T-helper 2 cell (primary cell): ENCODE measurements at places on chromosomes 12 and 14.

DNA sequence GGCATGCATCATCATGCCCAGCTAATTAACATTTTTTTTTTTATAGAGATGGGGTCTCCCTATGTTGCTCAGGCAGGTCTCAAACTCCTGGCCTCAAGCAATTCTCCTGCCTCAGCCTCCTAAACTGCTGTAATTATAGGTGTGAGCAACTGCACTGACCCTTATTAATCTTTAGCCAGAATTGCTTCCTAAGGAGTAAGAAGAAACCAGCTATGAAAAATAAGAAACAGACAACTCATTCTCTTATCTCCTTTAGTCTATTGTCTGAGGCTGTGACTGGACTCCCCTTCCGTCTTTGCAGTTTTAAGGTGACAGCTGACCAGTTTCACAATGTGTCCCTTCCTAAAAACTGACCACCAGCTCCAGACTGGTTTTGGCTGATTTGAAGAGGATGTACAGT, 52.4 kb downstream of the EMP1 start:
- DNase-seq, result no peak

DNA sequence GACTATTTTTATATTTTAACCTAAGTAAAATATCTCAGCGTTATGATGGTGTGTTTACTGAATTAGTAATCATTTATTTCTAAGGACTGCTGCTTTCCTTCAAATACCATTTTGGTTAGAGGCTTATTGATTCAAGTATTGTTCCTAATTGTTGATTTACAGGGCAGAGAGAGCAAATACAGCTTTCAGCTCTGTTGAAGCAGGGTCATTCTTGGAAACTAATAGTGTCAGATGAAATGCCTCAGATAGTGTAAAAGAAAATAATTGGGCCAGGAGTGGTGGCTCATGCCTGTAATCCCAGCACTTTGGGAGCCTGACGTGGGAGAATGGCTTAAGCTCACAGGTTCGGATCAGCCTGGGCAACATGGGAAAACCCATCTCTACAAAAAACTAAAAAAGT, 249.3 kb downstream of the FUT8 start:
- DNase-seq, result no peak

DNA sequence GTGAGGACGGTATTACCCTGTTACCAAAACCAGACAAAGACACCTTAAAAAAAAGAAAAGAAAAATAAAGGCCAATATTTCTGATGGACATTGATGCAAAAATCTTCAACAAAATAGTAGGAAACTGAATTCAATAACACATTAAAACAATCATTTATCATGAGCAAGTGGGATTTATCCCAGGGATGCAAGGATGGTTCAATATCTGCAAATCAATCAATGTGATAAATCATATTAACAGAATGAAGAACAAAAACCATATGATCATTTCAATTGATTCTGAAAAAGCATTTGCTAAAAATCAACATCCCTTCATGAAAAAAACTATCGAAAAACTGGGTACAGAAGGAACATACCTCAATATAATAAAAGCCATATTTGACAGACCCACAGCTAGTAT, 32.3 kb upstream of the ATP2B1 start:
- DNase-seq, result no peak

DNA sequence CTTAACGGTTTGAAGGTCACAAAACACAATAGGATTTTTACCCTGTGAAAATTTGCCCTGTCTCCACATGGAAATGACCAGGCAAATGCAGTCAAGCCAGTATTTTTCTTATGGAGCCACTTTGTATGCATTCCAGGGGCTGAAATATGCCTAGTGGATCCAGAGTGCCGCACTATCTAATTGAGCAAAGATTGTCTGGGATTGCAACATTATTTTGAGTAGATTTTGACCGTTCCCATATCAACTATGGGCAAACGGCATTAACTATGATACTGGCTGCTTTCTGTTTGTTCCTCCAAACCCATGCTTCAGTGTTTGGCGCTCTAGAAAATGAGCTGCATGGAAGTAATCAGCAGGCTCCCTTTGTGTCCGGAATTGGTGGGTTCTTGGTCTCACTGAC, 223.0 kb downstream of the BTG1 start:
- no peak for DNase-seq

- no peak for DNase-seq
These were observed 221.2 kb downstream of the RBM19 start for GRCh38 chr12:113744802-113745395.

DNA sequence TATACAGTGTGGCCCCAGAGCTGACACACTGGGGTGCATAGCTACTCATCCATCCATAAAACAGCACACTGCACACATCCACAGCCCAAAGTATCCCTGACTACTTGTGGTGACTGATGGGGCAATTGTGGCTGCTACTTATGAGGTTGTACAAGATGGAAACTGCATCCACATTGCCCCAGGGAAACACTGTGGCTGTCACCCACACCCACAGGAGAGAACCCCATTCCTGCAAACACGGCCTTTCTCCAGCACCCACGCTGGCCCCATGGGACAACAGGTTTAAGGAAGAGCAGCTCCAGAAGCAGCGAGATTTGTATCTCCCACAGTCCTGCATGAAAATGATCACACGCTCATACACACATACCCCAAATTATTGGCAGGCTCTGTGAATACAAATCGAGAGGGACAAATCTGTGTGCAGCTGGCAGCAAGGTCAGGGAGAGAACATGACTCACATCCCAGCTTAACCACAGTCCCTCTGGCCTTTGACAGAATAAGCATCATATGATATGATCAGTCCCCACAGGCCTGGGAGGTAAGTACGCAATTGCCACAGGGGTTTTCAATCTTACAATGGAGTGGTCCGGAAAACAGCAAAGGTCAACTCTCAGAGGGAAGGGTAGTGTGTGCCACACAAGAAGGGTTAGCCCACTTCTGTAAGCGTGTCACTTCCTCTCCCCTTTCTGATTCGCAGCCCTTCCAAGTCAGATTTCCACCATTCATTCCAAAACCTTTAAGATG, 61.9 kb downstream of the ESR2 start:
- DNase-seq, result no peak

DNA sequence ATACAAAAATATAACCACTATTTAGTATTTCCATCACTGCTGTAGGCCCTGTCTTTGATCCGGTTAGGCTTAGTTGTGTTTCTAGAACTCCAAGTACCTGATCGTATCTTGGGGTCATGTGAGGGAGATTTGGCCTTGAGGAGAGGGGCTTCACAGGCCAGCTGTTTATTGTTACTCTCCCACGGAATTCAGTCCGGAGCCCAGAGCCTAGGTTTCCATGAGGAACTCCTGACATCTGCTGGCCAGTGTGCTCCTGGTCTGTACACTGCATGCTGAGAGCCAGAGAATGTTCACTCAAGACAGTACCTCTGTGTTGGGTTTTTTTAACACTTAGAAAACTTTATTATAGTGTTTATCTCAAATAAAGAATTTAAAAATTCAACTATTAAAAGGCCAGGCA, 341.0 kb upstream of the TMEM132C start:
- no peak for DNase-seq

DNA sequence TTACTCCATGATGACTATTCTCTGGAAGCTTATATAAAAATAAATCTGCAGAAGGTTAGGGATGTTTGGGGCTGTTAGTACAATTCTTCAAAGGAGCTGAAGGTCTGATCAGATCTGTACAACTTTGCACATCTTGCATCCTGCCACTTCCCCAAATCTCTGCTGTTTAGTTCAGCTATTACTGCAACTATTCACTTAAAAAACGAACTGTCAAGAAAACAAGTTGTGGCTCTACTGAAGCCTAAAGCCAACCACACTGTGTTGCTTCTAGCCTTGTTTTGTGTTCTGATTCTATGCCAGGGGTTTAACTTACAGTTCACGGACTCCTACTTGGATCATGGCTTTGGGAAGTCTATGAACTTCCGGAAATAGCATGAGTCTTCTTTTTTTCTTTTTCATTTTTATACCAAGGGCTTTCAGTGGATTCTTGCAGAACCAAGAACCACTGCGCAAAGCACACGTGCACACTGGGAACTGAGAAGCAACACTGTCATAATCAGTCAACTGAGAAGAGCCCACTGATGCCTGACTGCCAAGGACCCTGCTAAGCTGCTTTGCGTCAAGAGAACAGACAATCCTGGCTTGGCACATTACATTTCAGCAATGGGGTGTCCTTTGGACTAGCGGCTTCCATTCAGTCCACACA, 66.3 kb upstream of the EEA1 start:
- no peak for DNase-seq

DNA sequence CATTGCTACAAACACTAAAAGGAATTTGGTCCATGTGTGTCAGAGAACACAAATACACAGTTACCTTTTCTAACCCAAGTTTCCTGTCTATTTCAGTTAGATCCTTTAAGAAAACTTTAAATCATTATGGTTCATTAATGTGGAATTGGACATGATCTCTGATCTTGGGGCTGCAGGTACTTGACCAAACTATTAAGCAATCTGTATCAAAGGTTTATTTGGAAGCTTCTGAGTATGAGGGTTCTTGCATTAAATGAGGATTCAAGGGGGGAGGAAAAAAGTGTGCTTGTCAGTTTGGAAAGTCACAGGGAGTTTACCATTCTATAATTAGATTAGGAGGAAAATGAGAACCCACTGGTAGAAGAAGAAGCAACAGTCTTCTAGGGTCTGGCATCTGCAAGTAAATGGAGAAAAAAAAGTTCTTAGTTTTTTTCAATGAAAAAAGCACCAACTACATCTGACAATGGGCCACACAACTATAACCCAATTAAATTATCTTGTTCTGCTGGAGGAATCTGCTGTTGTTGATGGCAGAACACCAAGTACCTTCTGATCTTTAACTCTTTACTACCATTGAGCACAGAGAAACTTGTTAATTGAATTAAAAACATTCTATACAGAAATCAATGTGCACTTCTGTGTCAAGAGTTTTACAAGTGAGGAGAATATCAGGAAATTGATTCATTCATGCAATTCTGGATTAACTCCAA, 17.5 kb downstream of the GTSF1 start:
- no peak for DNase-seq

GRCh38 chr14:23057757-23058653, 685 bp upstream of the CDH24 start:
- DNase-seq, result peak; percentile 79

GRCh38 chr12:79737875-79738718, 47.3 kb upstream of the PAWR start:
- DNase-seq, result no peak

GRCh38 chr12:12502815-12503151, 59.9 kb downstream of the DUSP16 start:
- DNase-seq, result no peak

DNA sequence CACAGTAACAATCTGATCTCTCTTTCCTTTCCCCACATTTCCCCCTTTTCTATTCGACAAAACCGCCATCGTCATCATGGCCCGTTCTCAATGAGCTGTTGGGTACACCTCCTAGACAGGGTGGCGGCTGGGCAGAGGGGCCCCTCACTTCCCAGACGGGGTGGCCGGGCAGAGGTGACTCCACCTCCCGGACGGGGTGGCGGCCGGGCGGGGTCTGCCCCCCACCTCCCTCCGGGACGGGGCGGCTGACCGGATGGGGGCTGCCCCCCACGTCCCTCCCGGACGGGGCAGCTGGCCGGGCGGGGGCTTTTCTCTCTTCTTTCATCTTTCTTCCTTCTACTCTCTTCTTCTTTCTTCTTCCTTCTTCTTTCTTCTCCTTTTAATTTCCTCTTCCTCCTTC, 1.3 kb upstream of the NUBPL start:
- no peak for DNase-seq

DNA sequence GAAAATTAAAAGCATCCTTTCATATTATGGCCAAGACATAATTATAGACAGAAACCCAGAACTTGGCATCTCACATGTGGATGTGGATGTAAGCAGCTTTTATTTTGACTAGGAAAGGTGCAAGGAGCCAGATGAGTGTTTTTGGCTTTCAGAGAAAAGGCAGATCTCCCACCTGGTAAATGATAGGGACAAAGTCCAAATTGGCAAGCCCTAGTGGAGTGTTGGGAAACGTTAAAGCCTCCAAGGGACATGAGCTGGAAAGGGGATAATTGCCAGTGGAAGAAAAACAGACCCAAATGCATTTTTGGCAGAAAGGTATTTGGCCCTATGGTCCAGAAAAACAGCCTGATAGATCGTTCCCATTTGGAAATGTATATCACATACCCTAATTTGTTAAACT, 60.1 kb downstream of the KLHL28 start:
- DNase-seq, result no peak

- no peak for DNase-seq
These were observed 268.2 kb downstream of the PCNX1 start for GRCh38 chr14:71175491-71175890.

GRCh38 chr14:81485372-81485771, 48.3 kb downstream of the SEL1L start:
- peak; percentile 24 for DNase-seq

DNA sequence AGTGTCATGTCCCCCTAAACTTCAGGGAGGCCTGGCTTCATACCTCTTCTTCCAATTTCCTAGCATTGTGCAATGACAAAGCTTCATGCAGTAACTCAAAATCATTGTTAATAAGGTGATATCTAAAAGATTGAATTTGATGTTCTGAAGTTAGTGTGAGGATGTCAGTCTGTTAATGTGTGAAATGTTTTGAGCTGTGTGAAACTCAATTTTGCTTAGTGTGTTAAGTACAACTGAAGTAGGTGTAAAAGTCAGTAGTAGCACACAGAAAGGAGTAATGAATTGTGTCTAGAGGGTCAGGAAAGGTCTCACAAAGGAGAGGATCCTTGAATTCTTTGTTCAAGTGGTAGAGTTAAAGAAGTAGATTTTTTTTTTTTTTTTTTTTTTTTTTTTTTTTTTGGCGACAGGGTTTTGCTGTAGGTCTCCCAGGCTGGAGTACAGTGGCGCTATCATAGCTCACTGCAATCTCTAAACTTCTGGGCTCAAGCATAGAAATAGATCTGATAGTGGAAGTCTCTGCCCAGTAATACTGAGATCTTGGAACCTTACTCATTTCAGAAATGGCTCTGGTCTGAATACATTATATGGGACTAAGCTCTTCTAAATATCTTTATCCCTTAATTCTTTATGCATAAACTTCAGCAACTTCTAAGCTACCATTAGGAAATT, 63.9 kb downstream of the FUT8 start:
- no peak for DNase-seq

- DNase-seq, result no peak
These were observed 119.3 kb upstream of the RAP1B start for GRCh38 chr12:68491204-68491960.

DNA sequence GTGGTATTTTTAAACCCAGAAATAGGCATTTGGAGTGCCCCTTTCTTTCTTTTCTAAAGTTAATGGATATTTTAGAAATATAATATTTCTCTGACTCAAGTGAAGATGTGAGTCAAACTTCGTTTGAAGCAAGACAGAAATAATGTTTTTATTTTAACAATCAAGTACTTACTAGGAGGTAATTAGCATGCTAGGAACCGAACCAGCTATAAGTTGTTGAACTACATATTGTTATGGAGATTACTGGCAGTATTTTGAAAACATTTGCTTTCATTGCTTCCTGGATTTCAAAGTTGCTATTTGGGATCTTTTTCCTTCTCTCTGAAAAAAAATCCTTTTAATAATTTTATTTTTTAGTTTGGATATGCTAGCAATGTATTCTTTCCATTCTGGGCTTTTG, 225.2 kb downstream of the NEDD1 start:
- DNase-seq, result no peak

DNA sequence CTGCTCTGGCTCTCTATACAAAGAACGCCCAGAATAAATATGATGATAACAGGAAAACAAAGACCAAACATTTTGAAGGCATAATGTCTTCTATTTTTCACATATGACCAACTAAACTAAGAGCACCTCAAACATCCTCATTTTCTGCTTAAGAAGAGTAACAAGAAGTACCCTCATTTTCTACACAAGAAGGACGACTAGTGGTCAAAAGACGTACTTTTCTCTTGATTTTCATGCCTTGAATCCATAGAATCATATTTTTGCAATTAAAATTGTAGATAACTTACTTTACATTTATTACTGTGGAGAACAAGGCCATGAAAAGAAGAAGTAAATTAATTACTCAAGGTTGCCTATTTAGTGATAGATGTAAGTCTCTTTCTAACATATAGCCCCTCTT, 358.6 kb downstream of the DUSP6 start:
- DNase-seq, result no peak
